ENCODE measurements at places on chromosomes 12 and 14. TPM values are rescaled to one million over a fixed set of nuclear protein-coding genes. Genes with fewer than 3 reads are reported as not detected.

- DNase-seq = no peak
Measured at GRCh38 chr12:100445081-100445481, 28.6 kb upstream of the NR1H4 start.

Gene KRT7
- total RNA-seq = 9.4 TPM

Gene HOXC6
- total RNA-seq = not detected

Gene PMEL
- 108 TPM for total RNA-seq

DNA sequence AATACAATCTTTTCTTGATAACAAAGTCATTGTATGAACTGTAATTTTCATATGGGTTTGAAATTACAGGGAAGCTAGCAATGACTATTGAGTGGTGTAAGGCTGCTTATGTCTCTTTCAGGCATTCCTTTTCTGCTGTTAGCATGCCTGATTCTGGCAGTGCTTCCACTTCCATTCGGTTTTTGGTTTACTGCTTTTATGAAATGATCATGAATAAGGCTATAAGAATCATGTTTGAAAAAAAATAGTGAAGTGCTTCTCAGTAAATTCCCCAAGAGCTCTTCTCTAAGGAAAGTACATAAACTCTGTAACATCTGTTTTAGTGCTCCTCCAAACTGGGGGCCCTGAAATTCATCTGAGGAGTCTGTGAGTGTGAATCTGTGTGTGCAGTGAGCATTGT lies 434.0 kb upstream of the RGS6 start:
- no peak for DNase-seq

Gene HOXC12
- total RNA-seq = not detected

DNA sequence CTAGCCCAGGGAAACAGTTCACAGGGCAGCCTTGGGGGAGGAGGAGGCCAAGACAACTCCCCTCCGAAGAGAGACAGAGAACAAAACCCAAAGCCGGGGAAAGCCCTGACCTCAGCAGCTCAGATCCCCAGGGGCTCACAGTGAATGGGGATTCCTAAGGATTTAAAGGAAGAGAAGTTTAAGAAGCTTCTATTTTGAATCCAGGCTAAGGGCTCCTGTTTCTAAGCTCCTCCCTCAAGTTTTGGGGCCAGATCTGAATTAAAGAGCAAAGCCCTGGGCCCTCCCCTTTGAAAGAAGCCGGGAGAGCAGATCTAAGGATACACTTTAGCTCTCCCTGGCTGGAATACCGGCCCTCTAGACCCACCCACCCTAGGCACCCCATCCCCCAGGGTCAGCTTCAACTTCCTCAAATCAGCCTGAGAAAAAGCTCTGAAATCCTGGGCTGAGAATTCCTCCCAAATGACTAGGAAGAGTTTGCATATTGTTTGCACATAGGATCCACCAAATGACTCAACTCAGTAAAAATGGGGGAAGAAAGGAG lies 3.9 kb downstream of the KDM2B start:
- DNase-seq = peak; percentile 92

Gene LBHD2
- not detected for total RNA-seq

DNA sequence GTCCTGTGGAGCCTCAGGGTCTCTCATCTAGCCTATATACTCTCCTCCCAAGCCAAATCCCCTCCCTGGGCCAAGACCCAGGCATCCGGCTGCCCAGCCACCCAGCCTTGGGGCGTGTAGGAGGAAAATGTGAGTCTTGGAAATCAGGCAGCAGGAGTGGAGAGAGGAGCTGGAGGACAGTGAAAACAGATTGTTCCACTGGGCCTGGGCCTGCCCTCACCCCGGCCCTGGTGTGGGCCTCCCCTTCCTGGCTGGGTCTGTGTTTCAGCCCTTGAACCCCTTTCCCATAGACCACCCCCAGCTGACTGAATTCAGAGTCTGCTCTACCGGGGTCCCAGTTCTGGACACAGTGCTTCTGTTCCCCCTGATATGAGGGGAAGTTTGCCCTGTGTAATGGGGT lies 6.7 kb downstream of the ITGA5 start:
- no peak for DNase-seq

GRCh38 chr12:91074851-91075250 lies 17.0 kb upstream of the KERA start:
- no peak for DNase-seq

Measured in GM23338 (cell line).